Fibroblast of lung (primary cell): ENCODE measurements at places on chromosomes 1 and 21. TPM values are rescaled to one million over a fixed set of nuclear protein-coding genes. Genes with fewer than 3 reads are reported as not detected.

WDR64 gene
- not detected in 2 replicates for total RNA-seq

KRTAP11-1 gene
- total RNA-seq, result not detected in 2 replicates

CD1B gene
- total RNA-seq, result not detected in 2 replicates

CNKSR1 gene
- total RNA-seq, result not detected in 2 replicates

FAM72A gene
- total RNA-seq, result 1.8 and 4.5 TPM in 2 replicates
